ENCODE measurements at places on chromosomes 11 and 22.

GRCh38 chr22:43114958-43115357 is 4.4 kb downstream of the BIK start:
- DNase-seq: no peak

DNA sequence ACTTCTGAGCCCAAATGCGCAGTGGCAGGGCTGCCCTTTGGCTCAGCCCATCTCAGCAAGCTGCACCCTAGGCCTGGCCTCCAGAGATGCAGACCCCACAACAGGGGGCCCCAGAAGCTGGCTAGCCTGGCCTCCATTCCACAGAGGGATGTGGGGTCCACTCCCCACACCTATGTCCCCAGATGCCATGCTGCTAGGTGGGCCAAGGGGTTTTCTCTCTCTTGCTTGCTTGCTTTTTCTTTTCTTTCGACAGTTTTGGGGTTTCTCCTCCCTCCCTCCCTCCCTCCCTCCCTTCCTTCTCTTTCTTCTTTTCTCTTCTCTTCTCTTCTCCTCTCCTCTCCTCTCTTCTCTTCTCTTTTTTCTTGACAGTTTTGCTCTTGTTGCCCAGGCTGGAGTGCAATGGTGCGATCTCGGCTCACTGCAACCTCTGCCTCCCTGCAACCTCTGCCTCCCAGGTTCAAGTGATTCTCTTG is 9.6 kb downstream of the SCARF2 start:
- DNase-seq: no peak

- DNase-seq: no peak
Measured at GRCh38 chr11:123493349-123494063, 63.4 kb downstream of the GRAMD1B start.

- DNase-seq: no peak
Measured at GRCh38 chr11:38182126-38182866, 1584.3 kb upstream of the RAG2 start.

- no peak for DNase-seq
Measured at GRCh38 chr11:108221911-108222573, 396 bp downstream of the NPAT start.

GRCh38 chr22:45518580-45518991 is 15.9 kb downstream of the FBLN1 start:
- no peak for DNase-seq

GRCh38 chr22:46212195-46212594 is 37.9 kb downstream of the CDPF1 start:
- no peak for DNase-seq

- no peak for DNase-seq
Measured at GRCh38 chr22:17444204-17444504, 74.9 kb downstream of the CECR2 start.
